ENCODE measurements at places on chromosomes 12 and 14.

GRCh38 chr14:97420211-97420610 lies 623.0 kb downstream of the VRK1 start:
- DNase-seq = no peak

- DNase-seq = no peak
Measured at GRCh38 chr12:97781342-97781741, 318.7 kb downstream of the RMST start.

DNA sequence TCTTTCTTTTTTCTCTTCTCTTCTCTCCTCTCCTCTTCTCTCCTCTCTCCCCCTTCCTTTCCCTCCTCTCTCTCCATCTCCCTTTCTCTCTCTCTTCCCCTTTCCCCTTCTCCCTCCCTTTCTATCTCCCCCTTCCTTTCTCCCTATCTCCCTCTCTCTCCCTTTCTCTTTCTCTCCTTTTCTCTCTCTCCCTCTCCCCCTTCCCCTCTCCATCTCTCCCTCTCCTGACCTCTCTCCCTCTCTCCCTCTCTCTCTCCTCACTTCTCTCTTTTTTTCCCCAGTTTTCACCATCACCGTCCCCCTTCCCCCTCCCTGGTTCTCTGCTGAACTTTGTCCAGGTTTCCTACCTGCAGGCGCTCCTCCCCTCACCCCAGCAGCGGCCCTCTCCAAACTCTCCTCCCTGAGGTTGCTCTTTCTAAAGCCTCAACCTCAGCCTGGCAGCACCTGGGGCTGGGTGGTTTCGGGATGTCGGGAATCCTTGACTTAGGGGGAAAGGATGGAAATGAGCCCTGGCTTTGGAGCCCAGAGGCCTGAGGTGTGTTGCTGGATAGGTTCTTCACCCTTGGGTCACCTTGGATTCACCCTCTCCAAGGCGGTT lies 14.7 kb upstream of the TBX3 start:
- DNase-seq = no peak

DNA sequence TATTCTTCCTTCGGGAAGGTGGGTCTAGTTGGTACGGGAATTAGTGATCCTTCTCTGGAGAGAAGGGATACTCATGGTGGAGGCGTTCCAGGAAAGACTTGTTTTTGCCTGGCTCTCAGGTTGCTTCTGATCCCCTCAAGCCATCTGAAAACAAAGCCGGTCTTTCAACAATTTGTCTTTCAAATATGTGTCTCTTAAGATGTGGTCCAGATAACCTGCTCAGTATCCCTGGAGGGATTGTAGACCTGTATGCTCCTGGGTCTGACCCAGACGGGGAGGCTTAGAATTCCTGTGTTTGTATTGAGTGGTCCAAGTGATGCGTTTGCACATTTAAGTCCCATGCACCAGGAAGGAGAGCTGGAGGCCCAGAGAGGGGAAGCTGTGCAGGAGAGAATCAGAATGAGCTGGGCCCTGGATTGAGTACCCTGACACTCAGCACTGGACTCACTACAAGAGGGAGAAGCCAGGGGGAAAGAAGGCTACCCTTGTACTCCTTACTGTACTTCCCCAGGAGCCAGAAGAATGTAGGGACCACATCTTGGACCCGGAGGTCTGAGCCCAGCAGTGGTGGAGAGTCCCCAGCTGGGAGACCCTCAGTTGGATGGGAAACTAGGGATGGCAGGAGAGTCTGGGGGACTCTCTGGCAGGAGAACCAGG lies 40.4 kb downstream of the ERH start:
- DNase-seq = no peak

DNA sequence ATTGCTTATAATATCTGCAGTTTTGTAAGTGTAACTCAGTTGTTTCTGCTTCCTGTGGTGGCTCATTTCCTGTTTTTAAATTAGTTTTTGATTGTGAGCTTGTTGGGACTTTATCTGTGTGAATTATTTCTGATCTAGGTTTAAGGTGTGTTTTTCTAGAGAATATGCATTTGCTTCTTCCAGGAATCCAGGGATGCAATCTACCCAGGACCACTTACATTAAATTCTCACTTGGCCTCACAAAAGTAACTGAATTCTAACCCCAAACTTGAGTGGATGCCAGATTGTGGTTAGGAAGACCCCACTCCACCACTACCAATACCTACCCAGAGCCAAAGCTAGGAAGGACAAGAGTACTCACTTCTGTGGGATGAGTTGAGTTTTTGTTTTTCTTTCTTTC lies 11.9 kb downstream of the STYX start:
- DNase-seq = no peak

DNA sequence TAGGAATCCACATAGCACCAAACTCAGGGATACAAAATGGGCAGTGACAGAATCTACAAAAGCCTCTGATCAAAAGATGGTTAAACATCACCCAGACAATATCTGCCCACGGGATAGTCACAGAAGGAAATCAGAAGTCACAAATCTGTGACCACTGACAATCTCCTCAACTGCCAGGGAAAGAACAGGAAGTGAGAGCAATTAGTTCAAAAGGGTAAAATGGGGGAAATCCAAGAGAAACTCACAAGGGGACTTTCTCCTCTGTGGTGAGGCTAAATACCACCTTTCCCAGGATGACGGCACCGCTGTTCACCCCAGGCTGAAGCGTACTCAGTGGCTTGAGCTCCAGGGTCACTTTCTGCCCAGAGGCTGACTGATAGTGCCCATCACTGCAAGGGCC lies 10.7 kb downstream of the TTC5 start:
- no peak for DNase-seq

GRCh38 chr14:92687681-92688433 lies 60.6 kb downstream of the LGMN start:
- DNase-seq = no peak

DNA sequence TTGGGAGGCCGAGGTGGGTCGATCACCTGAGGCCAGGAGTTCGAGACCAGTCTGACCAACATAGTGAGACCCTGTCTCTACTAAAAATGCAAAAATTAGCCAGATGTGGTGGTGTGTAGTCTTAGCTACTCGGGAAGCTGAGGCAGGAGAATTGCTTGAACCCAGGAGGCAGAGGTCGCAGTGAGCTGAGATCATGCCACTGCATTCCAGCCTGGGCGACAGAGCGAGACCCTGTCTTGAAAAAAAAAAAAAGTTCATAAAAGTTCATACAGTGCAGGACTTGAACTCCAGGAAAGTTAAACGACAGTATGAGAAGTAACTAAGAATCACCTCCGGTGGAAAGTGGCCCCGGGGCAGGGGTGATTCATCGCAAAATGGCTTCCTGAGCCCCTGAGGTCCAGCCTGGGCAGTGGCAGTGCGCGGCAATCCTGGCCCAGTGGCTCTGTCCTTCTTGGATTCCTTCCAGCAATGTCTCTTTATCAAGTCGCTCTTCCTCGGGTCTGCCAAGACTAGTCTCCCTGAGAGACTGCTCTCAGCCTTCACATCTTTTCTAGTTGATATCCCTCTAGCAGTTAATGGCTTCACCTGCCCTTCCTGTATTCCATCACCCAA lies 16.7 kb upstream of the MAP1LC3B2 start:
- DNase-seq = no peak

DNA sequence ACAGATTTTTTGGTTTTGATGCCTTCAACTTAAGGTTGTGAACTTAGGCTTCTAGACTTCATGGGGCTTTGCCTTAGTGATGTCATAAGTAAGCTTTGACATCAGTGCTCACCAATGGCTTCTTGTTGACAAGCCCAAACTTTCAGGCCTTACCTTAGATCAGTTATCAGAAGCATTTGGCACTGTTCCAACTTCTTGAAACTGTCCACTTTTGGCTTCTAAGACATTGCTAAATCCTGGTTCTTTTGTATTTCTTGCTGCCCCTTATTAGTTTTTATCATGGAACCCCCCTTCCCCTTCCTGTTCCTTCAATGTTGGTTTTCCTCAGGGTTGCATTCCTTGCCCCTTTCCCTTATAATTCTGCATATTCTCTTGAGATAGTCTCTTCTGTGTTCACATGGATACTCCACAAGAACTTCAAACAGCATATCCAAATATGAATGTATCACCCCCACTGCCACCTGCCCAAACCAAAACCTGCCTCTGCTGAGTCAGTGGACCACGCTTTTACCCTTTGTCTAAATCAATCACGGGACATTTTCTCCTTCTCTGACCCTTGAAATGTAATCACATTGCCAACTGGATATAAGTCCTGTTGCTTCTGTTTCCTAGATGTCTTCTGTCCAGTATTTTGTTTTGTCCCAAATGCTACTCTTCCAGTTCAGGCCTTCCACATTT lies 7.9 kb downstream of the PFKM start:
- no peak for DNase-seq

DNA sequence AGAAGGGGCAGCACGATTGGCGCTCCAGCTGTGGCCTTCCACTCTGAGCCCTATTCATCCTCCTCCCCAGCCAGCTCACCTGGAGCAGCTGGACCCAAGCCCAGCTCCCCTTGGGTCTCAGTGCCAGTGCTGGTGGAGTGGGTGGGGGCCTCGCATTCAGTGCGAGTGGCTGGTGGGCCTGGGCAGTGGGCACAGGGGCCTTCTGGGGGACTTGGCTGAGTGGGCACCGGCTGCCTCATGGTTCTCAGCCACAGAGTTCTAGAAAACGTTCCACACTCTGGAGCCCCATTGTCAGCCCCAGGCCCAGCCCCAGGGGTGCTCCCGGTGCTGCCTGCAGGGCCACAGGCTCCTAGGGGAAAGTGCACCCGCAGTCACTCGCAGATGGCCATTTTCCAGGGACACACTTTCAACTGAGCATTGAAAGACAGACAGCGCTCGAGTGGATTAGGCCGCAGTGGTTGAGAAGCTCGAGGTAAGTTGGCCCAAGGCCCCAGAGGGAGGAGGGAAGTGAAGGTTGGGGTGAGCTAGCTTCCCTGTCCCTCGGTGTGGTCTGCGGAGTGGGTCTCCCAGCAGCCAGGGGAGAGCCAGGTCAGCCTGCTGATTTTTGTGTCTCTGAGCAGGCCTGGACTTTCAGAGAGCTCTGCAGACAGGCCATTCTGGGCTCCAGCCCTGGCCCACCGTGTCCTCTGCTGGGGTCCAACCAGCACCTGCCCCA lies 3.8 kb downstream of the CLBA1 start:
- no peak for DNase-seq

DNA sequence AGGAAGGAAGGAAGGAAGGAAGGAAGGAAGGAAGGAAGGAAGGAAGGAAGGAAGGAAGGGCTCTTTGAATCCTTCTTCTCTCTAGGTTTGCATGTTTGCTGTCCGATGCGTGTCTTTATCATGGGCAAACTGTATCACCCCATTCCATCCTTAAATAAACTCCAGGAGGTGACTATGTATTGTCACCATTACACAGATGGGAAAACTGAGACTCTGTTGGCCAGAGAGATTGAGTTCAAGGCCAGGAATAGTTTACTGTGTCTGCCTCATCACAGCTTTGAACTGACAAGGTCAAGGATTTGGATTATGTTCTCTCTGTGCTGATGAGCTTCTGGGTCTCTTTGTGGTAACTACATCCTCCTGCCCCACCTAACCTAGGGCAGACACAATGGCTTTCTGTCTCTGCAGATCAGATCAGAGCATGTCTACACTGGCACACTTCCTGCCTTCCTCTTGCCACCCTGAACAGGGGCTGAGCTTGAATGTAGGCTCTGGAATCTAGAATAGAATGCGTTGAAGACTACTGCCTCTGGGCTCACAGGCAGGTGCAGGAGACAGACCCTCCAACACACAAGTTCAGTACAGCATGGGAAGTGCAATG lies 78.9 kb upstream of the MAP1LC3B2 start:
- no peak for DNase-seq

- DNase-seq = no peak
Measured at GRCh38 chr12:6288235-6288634, 22.2 kb upstream of the PLEKHG6 start.

- no peak for DNase-seq
Measured at GRCh38 chr14:65142429-65142828, 40.1 kb upstream of the MAX start.

DNA sequence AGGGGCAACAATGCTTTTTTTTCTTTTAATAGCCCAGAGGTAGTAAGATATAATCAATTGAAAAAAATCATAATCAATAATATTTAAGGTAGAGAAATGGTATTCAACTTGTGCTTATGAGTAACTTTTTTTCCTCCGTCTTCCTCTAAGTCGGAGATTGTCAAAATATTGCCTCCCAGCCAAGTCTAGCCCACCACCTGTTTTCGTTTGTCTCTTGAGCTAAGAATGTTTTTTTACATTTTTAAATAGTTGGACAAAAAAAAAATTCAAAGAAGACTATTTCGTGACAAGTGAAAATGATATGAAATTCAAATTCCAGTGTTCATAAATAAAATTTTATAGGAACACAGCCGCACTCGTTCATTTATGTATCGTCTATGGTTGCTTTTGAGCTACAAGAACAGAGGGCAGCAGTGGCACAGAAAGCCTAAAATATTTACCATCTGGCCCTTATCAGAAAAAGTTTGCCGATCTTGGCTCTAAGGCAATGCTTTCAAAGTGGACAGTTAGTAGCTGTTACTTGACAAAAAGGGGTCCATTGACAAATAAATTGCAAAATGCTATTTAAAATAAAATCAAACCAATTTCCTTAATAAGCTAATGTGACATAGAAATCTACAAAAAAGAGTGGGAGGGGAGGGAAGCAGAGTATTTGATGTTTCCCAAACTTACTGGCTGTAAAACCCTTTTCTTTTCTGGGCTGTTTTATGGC lies 40.8 kb upstream of the MAX start:
- DNase-seq = no peak

DNA sequence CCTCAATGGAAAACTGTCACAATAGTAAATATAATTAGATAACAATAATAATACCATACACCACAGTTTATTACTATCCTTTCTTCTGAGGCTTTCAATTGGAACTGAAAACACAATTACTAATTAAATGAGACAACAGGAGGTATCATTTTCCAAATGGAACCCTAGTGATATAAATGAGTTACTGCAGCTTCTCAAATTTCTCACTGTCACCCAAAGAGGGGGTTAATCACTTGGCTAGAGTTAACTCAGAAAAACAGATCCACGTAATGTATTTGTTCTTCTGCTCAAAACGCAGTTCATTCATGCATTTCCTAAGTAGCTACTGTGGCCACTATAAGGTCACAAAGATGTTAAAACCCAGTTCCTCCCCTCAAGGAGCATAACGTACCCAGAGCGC lies 120.9 kb upstream of the FOXN3 start:
- DNase-seq = no peak

DNA sequence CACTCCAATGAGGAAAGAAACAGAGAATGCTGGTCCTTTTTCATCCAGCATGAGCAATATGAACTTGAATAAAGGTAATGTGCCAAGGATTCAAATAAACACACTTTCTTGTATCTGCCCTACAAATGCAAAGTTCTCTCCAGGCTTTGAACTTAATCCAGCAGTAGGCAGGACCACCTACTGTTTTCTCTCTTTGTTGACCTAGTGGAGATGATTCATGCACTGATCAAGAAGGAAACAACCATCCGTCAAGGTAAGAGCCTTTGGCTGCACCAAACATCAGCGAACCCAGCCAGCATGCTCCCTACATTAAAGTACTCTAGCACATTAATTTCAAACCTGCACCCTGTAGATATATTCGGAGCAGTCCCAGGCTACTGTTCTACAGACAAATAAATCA lies 489.3 kb downstream of the GALC start:
- DNase-seq = no peak
